ENCODE measurements at places on chromosomes 13 and 19.

- H3K36me3 ChIP-seq: peaks cover 39% of the 10 kb centered on the region
- no peak for DNase-seq
- H3K27me3 ChIP-seq: no peaks in the 10 kb centered on the region
- peaks cover 89% of the 10 kb centered on the region for H3K4me1 ChIP-seq
Measured at GRCh38 chr19:19461671-19462622, 53.4 kb downstream of the TSSK6 start.

- no peak overlapping the region for H3K27ac ChIP-seq
- peaks cover 35% of the 10 kb centered on the region for H3K4me1 ChIP-seq
- no peaks in the 10 kb centered on the region for H3K27me3 ChIP-seq
- peaks cover 45% of the 10 kb centered on the region for H3K36me3 ChIP-seq
Measured at GRCh38 chr19:17180997-17181702, 34.0 kb upstream of the USE1 start.

GRCh38 chr13:113166681-113167080 is 8.2 kb downstream of the PROZ start:
- no peak for DNase-seq
- H3K27me3 ChIP-seq: no peaks in the 10 kb centered on the region
- no peak overlapping the region for H3K27ac ChIP-seq
- peaks cover 23% of the 10 kb centered on the region for H3K36me3 ChIP-seq
- peaks cover 25% of the 10 kb centered on the region for H3K4me1 ChIP-seq

GRCh38 chr19:50280074-50280473 is 49.1 kb downstream of the KCNC3 start:
- no peak overlapping the region for H3K4me3 ChIP-seq
- H3K36me3 ChIP-seq: no peaks in the 10 kb centered on the region
- no peak for DNase-seq
- peaks cover 8% of the 10 kb centered on the region for H3K27me3 ChIP-seq
- H3K4me1 ChIP-seq: no peaks in the 10 kb centered on the region

GRCh38 chr19:15251749-15252397 is 19.6 kb upstream of the EPHX3 start:
- no peaks in the 10 kb centered on the region for H3K4me1 ChIP-seq
- H3K27ac ChIP-seq: no peak overlapping the region
- no peaks in the 10 kb centered on the region for H3K27me3 ChIP-seq

GRCh38 chr13:105598529-105598928 is 936.9 kb downstream of the EFNB2 start:
- no peaks in the 10 kb centered on the region for H3K4me1 ChIP-seq
- no peak overlapping the region for H3K4me3 ChIP-seq
- no peak for DNase-seq
- no peaks in the 10 kb centered on the region for H3K36me3 ChIP-seq

- no peak overlapping the region for H3K4me3 ChIP-seq
- no peak for DNase-seq
- no peaks in the 10 kb centered on the region for H3K36me3 ChIP-seq
- no peak overlapping the region for H3K27ac ChIP-seq
Measured at GRCh38 chr19:32543115-32543900, 37.7 kb upstream of the PDCD5 start.

- DNase-seq: no peak
- H3K4me1 ChIP-seq: no peaks in the 10 kb centered on the region
- peaks cover 77% of the 10 kb centered on the region for H3K36me3 ChIP-seq
- no peak overlapping the region for H3K27ac ChIP-seq
- no peak overlapping the region for H3K4me3 ChIP-seq
Measured at GRCh38 chr19:4715529-4716221, 8.0 kb downstream of the DPP9 start.

GRCh38 chr13:93926425-93926824 is 553.1 kb downstream of the DCT start:
- no peaks in the 10 kb centered on the region for H3K36me3 ChIP-seq
- H3K4me1 ChIP-seq: no peaks in the 10 kb centered on the region
- no peak overlapping the region for H3K4me3 ChIP-seq
- no peak overlapping the region for H3K27ac ChIP-seq
- no peak for DNase-seq
- H3K27me3 ChIP-seq: no peaks in the 10 kb centered on the region

- DNase-seq: no peak
- no peaks in the 10 kb centered on the region for H3K27me3 ChIP-seq
- no peaks in the 10 kb centered on the region for H3K36me3 ChIP-seq
- no peaks in the 10 kb centered on the region for H3K4me1 ChIP-seq
Measured at GRCh38 chr13:37294472-37294871, 189.0 kb upstream of the CSNK1A1L start.

GRCh38 chr13:105597573-105597972 is 937.9 kb downstream of the EFNB2 start:
- DNase-seq: no peak
- H3K4me3 ChIP-seq: no peak overlapping the region
- H3K27me3 ChIP-seq: no peaks in the 10 kb centered on the region

DNA sequence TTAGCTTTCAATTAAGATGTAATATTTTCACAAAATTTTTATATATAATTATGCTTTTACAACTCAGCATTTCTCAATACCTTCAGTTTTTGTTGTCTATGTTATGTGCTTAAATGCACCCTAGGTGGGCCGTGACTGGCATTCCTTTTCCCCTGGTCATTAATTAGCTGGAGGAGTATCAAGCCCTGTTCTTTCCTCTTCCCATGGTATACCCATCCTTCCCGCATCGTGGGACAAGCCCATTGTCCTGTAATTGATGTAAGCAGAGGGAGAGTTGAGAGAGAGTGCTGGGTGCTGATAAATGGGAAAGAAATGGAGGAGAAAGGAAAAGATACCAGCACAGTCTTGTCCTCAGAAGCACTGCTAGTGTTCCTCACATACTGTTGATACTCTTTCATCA is 591.7 kb downstream of the GPC6 start:
- H3K36me3 ChIP-seq: no peaks in the 10 kb centered on the region
- H3K4me1 ChIP-seq: no peaks in the 10 kb centered on the region
- no peaks in the 10 kb centered on the region for H3K27me3 ChIP-seq
- DNase-seq: no peak

GRCh38 chr19:38744298-38744681 is at the start of gene CAPN12:
TSS of gene CAPN12 (minus strand) at chr19:38744474. CDS start at chr19:38744165, 309 bp downstream.
- no peak within 1 kb of the TSS for H3K4me3 ChIP-seq
- no peak for DNase-seq
- H3K4me1 ChIP-seq: peaks cover 15% of the 10 kb centered on the region
- no peaks in the 10 kb centered on the region for H3K27me3 ChIP-seq
- no peak within 1 kb of the TSS for H3K27ac ChIP-seq
- no peaks in the 10 kb centered on the region for H3K36me3 ChIP-seq

GRCh38 chr19:28577233-28577632 is 635.7 kb downstream of the UQCRFS1 start:
- H3K27ac ChIP-seq: no peak overlapping the region
- H3K4me1 ChIP-seq: no peaks in the 10 kb centered on the region
- no peaks in the 10 kb centered on the region for H3K27me3 ChIP-seq
- no peaks in the 10 kb centered on the region for H3K36me3 ChIP-seq
- no peak for DNase-seq

- H3K36me3 ChIP-seq: no peaks in the 10 kb centered on the region
- no peaks in the 10 kb centered on the region for H3K4me1 ChIP-seq
- no peaks in the 10 kb centered on the region for H3K27me3 ChIP-seq
- no peak overlapping the region for H3K4me3 ChIP-seq
Measured at GRCh38 chr19:54333586-54334298, 5.2 kb downstream of the LILRA4 start.

DNA sequence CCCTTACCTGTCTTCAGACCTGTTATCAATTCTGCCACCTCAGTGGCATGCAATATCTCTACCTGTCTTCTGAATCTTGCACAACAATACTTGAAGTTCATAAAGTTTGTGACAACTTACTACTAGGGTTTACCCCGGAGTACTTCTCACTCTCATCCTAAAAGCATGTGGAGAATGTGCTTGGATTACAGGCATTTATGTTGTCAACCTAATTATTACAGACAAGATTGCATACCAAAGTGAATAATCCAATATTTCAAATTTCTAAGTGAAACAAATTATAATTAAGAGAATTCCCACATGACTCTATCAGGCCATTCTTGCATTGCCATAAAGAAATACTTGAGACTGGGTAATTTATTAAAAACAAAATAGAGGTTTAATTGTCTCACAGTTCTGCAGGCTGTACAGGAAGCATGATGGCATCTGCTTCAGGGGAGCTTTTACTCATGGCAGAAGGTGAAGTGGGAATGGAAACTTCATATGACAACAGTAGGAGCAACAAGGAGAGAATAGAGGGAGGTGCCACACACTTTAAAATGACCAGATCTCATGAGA is 661.0 kb upstream of the SPRY2 start:
- no peak overlapping the region for H3K4me3 ChIP-seq
- H3K4me1 ChIP-seq: no peaks in the 10 kb centered on the region
- no peaks in the 10 kb centered on the region for H3K36me3 ChIP-seq
- no peak overlapping the region for H3K27ac ChIP-seq
- H3K27me3 ChIP-seq: no peaks in the 10 kb centered on the region

DNA sequence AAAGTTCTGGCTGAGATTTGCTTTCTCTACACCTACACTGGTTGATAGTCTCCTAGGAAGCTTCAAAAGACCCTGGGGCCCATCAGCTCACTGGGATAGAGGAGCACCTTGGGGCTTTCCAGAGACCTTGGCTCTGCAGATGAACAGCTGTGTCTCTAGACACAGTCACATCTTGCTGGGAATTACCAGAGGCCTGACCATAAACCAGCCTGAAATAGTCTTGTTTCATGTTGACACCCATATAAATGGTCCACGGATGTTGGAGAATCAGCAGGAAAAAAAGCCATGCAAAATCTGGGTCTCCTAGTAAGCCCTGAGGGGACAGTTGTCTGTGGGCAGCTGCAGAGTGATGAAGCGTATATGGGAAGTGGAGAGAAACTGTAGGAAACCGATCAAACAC is 207.6 kb downstream of the DNAJC15 start:
- no peak for DNase-seq
- H3K4me1 ChIP-seq: no peaks in the 10 kb centered on the region
- no peaks in the 10 kb centered on the region for H3K27me3 ChIP-seq
- no peak overlapping the region for H3K4me3 ChIP-seq

GRCh38 chr13:52849291-52850071 is 1.0 kb upstream of the PCDH8 start:
- no peaks in the 10 kb centered on the region for H3K36me3 ChIP-seq
- peaks cover 78% of the 10 kb centered on the region for H3K27me3 ChIP-seq
- no peak overlapping the region for H3K27ac ChIP-seq

DNA sequence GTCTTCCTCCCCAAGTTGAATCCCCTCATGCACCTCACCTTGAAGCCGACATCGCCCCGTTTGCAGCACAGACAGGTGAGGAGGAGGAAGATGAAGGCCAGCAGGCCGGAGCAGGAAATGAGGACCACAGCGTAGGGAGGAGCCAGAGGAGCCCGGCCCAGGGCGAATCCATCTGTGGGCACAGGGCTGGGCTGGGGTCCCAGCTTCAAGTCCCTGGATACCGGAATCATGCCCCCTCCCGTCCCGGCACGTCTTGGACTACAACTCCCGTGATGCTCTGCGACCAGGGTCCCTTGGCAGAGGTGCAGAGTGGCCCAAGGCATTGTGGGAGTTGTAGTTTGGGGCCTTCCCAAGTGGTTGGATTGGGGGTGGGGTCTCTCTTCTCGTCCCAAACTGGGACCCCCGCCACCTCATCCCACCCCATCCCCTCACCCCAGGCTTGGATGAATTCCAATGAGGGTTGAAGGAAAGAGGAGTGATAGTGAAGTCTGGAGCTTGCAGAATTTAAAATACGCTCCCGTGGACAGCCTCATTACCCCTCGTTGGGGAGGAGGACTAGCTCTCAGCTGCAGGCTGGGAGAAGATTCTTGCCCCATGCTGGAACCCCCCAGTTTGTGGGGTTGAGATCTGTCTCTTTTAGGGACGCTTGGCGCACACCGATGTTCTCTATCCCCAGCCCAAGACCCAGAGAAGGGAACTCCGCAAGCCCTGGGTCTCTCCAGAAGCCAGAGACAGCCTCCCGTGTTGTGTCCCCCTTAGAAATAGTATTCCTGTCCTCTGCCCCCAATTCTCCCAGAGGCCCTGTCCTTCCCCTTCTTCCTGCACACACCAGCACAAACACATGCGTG is 990 bp downstream of the LMTK3 start:
- H3K4me3 ChIP-seq: peak overlapping the region; percentile 55
- H3K27me3 ChIP-seq: no peaks in the 10 kb centered on the region

- H3K4me1 ChIP-seq: no peaks in the 10 kb centered on the region
- no peak overlapping the region for H3K27ac ChIP-seq
- H3K4me3 ChIP-seq: no peak overlapping the region
Measured at GRCh38 chr19:50705422-50706019, 14.1 kb downstream of the SHANK1 start.

DNA sequence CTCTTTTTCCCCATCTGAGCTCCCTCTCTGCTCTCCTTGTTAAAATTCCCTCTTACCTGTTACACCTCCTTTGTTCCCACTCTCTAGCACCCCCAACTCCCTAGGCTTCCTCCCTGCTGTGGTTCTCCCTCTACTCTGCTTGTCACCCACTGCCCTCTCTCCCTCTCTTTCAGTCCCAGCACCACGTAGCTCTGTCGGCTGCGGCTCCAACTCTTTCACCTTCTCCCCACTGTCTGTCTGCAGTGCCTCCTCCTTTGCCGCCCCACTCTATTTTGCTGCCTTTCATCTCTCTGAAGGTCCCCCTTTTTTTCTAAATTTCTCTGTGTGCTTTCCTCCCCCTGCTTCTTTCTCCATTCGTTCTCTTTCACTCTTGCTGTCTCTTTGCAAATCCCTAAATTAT is 1.1 kb downstream of the ZNF836 start:
- peaks cover 26% of the 10 kb centered on the region for H3K36me3 ChIP-seq
- DNase-seq: peak; percentile 26
- peak overlapping the region; percentile 79 for H3K4me3 ChIP-seq
- H3K27me3 ChIP-seq: no peaks in the 10 kb centered on the region

DNA sequence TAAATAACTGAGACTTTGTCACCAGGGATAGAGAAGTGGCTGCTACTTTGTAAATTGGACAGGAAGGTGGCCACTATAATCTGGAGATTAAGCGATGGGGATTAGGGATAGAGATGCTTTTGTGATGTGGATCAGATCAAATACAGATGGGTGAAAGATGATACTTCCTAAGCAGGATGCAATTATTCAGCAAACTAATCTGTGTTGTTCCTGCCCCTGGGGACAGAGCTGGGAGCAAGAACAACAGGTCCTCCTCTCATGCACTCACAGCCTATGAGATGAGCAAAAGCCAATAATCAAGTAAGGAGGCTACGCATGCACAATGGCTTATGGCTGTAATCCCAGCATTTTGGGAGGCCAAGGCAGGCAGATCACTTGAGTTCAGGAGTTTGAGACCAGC is 4.6 kb downstream of the RGL3 start:
- peaks cover 13% of the 10 kb centered on the region for H3K27me3 ChIP-seq
- no peak for DNase-seq
- no peak overlapping the region for H3K4me3 ChIP-seq
- no peak overlapping the region for H3K27ac ChIP-seq
- no peaks in the 10 kb centered on the region for H3K36me3 ChIP-seq
- peaks cover 10% of the 10 kb centered on the region for H3K4me1 ChIP-seq

GRCh38 chr13:105410602-105411001 is 1124.9 kb downstream of the EFNB2 start:
- no peaks in the 10 kb centered on the region for H3K4me1 ChIP-seq
- peak; percentile 4 for DNase-seq
- no peaks in the 10 kb centered on the region for H3K36me3 ChIP-seq

Measured in CD4-positive, alpha-beta T cell (primary cell).